ENCODE measurements at places on chromosomes 16 and 17.

GRCh38 chr17:65074778-65075250 lies 18.3 kb upstream of the GNA13 start:
- DNase-seq: no peak

GRCh38 chr17:73342541-73343167 lies 30.9 kb upstream of the CDC42EP4 start:
- no peak for DNase-seq

DNA sequence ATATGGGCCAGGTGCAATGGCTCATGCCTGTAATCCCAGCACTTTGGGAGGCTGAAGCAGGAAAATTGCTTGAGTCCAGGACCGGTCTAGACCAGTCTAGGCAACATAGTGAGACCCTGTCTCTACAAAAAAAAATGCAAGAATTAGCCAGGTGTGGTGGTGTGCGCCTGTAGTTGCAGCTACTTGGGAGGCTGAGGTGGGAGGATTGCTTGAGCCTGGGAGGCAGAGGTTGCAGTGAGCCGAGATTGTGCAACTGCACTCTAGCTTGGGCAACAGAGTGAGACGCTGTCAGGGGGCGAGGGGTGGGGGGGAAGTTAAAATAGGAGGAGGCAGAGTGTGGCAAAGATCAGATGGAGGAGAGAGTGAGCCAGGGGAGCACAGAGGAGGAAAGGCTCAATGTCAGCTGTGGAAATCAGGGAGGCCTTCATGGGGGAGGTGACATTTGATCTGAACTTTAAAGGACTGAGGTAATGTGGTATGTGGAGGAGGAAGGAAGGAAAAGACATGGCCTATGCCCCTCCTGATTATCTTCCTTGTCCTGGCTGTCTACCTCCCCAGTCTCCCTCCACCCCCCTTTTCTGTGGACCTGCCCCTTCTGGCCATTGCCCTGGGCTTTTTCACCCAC lies 4.7 kb upstream of the GOT2 start:
- no peak for DNase-seq

GRCh38 chr16:88132836-88133506 lies 181.7 kb downstream of the BANP start:
- no peak for DNase-seq

GRCh38 chr16:6132121-6132520 lies 1034.5 kb upstream of the EEF2KMT start:
- DNase-seq: no peak

DNA sequence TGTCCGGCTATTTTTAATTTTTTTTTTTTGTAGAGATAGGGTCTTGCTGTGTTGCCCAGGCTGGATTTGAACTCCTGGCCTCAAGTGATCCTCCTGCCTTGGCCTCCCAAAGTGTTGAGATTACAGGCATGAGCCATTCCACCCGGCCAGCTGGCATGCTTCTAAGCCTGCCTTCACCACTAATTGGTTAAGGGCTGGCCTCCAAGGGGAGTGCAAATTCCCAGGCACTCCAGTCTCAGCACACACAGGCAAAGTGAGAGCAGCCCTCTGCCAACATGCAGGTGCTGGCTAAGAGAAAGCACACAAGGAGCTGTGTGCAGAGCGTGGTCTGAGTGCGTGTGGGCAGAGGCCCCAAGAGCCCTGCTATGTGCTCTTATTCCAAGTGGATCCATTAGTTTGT lies 149.8 kb upstream of the HS3ST2 start:
- DNase-seq: no peak

- no peak for DNase-seq
These were observed 258.6 kb downstream of the HS3ST3B1 start for GRCh38 chr17:14559264-14560119.

GRCh38 chr16:70271696-70272095 lies 17.6 kb downstream of the AARS1 start:
- no peak for DNase-seq

DNA sequence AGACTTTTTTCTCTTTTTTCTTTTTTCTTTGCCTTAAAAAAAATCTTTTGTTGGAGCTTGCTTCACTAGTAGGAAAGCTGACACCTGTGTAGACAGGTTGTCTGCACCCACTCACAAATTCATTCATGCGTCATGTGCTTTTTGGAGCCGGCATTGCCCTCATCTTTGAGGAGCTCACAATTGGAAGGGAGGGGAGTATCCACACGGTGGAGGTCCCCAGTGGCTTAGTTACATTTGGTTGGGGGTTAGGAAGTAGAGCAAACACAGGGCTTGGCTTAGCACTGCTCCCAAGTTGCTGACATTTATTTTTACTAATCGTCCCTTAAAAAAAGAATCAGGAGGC lies 18.7 kb upstream of the MEIOB start:
- no peak for DNase-seq

DNA sequence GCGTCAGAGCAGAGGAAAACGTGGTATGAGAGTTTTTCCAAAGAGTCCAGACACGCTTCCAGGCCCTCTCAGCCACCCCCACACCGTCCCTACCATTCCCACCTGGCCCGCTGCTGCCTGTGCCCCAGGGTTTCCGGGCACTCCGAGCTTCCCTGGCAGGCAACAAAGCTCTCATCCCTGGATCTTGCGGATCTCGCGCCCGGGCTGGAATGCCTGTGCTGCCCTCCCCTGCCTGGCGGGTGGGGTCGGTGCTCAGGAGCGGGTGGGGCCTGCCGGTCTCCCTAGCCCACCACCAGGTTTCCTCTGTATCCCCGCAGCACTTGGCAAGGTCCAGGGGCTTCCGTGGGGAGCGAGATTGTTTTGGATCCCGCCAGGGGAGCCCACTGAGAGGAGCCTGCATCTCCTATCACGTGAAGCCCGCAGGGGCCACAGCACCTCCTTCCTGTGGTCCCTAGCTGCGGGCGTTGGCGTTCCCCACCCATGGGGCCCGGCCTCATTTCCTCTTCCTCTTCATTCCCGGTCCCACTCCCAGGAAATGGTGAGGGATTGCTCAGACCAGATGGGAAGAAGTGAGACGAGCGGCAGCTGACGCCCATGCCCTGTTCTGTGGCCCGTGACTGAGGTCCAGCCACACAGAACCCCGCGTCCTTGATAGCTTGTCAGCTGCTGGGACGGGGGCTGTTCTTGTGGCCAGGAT lies 11.0 kb downstream of the TBC1D24 start:
- no peak for DNase-seq
